ENCODE measurements at places on chromosomes 2 and 18. TPM values are rescaled to one million over a fixed set of nuclear protein-coding genes. Genes with fewer than 3 reads are reported as not detected.

PTGR3 gene
- total RNA-seq, result 31.5 TPM

DYNAP gene
- not detected for total RNA-seq

FAM110C gene
- total RNA-seq, result 2.4 TPM

- no peak for ATAC-seq
Measured at GRCh38 chr2:7432436-7432835, 515.2 kb downstream of the RNF144A start.

DNA sequence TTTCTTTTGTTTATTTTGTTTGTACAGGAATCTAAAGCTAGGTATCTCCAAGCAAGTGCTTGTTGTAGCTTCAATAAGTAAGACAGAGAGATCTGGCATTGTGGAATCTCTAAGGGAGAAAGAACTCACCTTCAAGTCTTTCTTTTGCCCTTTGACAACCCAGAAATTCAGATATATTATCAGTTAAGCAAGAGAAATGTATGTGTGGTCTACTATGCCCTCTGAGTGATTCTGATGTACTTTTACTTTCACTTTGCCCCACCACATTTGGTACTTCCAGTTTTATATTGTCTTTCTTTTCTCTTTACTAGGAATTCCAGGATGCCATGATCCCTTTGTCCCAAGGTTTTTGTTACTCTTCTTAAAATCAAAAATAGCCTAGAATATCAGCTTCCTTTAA, 259.6 kb upstream of the PIK3C3 start:
- ATAC-seq, result no peak

All from motor neuron (in vitro differentiated cells).